Stimulated activated CD4-positive, alpha-beta T cell treated with anti-CD3 and anti-CD28 coated beads, Interleukin-2, amount 100 ng/mL, for 24 hours (primary cell): ENCODE measurements at places on chromosomes 3 and 15.

DNA sequence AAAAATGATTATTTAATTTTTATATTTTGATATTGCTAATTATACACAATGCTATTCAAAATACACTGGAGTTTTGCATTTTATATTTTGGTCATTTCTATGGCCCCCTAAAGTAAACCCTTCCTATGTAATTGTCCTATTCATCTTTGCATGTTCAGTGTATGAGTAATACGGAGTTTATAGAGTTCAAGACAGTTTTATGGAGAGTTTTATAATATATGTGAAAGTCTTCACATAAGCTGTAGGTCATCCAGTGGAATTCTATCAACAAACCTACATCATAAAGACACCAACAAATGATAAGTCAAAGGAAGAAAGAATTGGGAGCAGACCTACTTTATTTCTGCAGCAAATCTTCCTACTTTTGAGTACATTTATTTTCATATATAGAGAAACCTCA is 1200.4 kb upstream of the EPHA6 start:
- no peak for DNase-seq

DNA sequence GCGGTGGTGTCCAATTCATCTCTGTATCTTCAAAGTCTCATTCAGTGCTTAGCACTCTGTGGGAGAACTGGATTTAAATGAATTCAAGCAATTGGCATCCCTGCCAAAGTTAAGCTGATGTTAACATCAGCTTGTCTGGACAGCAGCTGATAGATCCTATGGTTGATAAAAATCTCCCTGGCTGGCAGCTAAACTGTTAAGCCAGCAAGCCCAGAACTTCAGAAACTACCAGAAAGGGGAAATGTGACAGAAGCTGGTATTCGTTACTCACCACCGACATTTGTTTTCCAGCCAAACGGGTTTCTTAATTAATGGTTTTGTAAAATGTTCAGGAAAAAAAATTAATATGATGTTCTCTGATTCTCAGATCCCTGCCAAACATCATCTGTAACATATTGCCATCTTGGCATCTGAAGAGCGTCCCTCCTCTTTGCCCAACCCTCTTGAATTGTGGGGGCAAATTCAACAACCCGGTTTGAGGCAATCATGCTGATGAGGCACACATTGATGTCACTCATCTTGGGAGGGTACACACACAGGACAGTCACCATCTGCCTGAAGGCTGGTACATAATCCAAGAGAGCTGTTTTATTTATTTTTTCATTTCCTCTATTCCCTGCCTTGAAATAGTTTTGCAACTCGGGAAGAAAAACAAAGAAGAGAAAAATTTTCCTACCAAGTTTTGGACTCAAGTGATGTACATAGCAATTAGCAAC is 76.3 kb upstream of the ABHD17C start:
- no peak for DNase-seq

- DNase-seq = no peak
Measured at GRCh38 chr3:75337226-75337900, 326.8 kb upstream of the FRG2C start.

DNA sequence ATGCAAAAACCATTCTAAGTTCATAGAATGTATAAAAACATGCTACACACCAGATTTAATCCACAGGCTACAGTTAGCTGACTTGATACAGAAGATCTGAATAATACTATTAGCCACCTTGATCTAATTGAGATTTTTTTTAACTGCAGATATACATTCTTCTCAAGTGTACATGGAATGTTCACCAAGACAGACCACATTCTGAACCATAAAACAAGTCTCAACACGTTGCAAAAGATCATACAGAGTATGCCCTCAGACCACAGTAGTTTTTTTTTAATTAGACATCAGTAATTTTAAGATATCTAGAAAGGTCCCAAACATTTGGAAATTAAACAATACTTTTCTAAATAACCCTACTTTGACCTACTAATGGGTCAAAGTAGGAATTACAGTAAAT is 83.3 kb downstream of the FGF7 start:
- no peak for DNase-seq

GRCh38 chr15:99070208-99070607 is 34.7 kb upstream of the SYNM start:
- no peak for DNase-seq

DNA sequence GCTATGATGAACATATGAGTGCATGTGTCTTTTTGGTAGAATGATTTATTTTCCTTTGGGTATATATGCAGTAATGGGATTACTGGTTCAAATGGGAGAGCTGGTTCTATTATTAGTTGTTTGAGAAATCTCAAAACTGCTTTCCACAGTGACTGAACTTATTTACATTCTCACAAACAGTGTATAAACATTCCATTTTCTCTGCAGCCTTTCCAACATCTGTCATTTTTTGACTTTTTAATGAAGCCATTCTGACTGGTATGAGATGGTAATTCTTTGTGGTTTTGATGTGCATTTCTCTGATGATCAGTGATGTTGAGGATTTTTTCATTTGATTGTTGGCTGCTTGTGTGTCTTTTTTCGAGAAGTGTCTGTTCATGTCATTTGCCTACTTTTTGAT is 1124.2 kb downstream of the NAALADL2 start:
- no peak for DNase-seq

GRCh38 chr3:148367756-148368155 is 329.9 kb upstream of the AGTR1 start:
- no peak for DNase-seq

DNA sequence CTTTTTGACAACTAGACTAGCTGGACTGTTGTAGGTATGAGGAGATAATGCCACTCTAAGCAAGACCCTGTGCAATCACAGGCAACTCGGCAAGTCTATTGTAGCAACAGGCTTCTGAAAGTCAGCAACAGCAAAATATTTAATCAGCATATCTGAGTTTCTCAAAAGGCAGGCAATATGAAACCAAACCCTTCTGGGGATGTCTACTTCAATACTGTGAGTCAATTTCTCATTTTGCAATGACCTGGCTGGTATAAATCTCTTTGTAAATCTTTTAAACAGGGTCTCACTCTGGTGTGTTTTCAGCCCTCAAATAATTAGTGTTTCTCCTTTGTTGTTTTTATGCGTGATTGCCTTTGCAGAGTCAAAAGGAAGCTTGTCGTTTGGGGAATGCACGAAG is 1044.5 kb downstream of the NTRK3 start:
- no peak for DNase-seq

DNA sequence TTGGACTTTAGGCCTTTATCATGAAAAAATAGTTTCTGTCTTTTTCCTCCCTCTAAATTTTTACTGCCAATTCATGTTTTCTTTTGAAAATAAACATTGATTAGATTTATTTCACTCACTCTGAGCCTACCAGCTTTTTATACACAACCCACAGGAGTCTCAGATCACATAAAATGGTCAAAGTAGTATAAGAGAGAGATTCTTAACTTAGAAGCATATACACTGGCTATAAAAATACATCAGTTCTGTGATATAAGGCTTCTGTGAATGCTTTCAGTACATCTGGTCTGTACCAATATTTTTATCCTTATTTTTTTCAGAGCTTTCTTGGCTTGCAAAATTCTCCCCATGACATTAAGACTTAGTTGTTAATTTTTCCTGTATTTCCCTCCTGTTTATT is 117.0 kb upstream of the PTX3 start:
- no peak for DNase-seq

- no peak for DNase-seq
Measured at GRCh38 chr3:42425736-42426407, 15.5 kb upstream of the LYZL4 start.

DNA sequence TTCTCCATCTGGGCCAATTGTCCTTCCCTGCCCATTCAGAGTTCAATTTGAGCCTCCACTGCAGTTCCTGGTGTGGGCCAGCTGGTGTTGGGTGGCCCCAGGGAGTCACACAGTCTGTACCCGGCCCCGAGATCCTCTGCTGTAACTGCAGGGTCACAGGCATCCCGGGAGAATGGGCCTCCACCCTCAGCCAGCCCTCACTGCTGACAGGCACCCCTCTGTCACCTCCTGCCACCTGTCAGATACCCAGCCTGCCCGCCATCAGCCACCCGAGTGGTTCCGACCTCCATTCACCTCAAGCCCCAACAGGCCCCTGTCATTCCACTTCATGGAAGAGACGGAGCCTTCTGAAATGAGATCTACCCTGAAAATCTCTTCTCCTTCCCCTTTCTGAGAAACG is 73.2 kb downstream of the ST8SIA2 start:
- DNase-seq = no peak

DNA sequence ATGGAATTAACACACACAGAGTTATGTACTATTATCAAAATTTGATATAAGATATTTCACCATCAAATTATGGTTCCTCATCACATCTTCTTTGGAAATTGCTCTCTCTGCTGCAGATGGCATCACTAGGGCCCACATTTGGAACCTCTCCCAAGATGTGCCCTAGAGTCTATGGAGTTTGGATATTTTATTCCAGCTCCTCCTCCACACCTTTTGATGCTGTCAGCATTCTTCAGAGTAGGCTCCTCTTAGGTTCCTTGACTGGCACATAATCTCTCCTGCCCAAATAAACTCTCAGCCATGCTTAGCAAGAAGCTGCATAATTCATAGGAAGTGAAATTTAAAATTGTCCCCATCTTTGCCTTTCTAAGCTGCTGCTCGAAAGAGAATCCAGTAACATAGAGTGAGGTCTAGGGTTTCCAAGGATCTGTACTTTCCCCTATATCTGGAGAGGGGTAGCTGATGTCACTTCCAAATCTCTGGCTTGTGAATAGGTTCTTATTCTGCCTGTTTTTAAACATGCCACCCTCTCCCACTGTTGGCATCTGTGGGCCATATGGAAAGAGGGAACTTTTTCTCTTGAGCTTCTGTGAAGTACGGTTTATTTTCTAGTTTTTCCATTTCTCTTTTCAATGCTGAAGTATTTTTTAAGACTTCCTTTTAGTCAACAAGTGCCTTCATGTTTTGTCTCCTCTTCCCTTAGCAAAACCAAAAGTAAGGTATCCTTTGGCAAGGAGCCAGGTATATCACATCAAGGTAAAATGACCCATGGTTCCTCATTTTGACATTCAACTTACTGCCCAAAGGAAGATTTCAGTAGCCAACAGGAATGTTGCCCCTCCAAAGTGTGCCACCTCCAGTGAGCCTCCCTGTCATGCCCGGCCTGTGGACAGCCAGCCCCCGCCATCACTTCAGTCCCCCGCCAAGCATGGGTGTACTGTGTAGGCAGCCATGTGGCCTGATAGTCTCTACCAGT is 75.3 kb upstream of the C2CD4B start:
- no peak for DNase-seq

DNA sequence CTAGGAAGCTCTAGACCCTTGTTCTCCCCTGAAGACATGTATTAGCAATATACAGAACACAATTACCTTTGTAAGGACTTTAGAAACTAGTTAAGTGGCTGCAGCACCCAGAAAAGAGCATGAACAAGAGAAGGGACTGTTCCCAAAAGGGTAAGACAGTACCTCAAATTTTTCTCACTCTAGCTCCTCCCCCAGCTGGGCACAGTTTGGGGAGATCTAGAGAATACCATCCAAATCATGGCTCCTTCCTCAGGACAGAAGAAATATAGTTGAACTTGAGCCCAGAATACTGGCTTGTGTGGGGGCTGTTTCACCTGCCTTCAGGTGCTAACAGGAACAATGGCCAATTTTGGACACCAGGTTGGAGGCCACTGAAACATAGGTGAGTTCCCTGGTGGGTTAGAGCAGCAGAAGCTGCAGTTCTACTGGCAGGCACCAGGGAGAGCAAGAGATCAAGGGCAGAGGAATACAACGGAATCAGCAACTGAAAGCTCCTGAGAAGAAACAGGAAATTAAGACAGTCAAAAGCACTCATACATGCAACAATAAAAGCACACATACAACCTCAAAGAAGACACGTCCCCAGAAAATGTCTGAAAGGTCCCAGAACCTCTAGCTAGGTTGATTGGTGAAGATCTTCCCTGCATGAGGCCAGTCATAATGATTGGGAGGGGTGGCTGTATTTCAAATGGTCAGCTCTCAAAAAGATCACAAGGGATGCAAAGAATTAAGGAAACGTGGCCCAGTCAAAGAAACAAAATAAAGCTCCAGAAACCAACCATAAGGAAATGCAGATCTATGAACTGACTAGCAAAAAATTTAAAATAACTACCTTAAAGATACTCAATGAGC is 104.9 kb upstream of the ASB14 start:
- peak; percentile 52 for DNase-seq

GRCh38 chr3:173742491-173742890 is 344.9 kb downstream of the NLGN1 start:
- DNase-seq = no peak

GRCh38 chr15:28019594-28020309 is 79.4 kb downstream of the OCA2 start:
- DNase-seq = no peak

GRCh38 chr3:50260027-50260941 is 8.7 kb upstream of the SEMA3B start:
- peak; percentile 90 for DNase-seq

DNA sequence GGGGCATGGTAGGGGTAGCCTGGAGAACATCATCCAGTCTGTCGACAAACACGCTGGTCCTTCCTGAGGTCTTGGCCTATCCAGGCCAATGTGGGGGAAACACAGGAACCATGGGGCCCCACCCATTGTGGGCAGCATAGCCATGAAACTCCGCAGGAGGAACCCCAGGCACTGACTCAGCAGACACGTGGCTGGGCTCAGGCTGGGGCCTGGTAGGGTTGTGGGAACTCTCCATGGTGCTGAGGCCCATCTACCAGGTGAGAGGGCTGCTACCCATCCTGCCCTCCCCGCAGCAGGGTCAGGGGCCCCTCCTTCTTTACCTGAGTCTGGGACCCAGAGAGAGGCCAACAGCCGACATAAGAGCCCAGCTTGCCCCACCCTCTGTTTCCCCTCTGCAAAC is 22.6 kb upstream of the CACNA2D2 start:
- peak; percentile 65 for DNase-seq

DNA sequence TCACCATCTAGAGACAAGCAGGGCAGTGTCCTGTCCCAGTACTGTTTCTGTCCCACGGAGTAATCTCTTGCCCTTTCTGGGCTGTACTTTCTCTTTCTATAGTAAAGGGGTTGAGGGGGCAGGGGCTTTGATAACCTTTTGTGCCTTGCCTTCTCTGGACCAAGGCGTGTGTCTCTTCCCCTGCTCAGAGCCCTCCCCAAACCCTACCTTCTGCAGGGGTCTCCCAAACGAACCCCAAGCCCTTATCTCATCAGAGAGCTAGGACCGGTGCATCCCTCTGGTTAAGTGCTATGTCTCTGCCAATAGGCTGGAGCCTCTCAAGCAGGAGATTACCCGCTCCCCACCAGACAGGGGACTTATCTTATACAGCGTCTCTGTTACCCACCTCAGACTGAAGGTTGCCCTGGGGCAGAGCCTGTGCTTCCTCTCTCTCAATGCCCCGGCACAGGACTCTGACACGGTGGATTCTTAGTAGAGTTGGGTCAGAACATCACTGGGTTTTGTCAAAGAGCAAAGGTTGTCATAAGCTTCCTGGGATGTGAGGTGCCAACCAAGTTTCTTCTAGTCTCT is 2.9 kb downstream of the PLEKHO2 start:
- DNase-seq = no peak

GRCh38 chr15:85623315-85624049 is 171.2 kb downstream of the KLHL25 start:
- no peak for DNase-seq

GRCh38 chr15:55389264-55389607 is 18.9 kb downstream of the CCPG1 start:
- no peak for DNase-seq

GRCh38 chr15:77581896-77582569 is 50.7 kb downstream of the LINGO1 start:
- DNase-seq = no peak

GRCh38 chr15:76163457-76164295 is 103.9 kb downstream of the TMEM266 start:
- DNase-seq = no peak
